PC-9 (cell line): ENCODE measurements at places on chromosomes 1 and 21. TPM values are rescaled to one million over a fixed set of nuclear protein-coding genes. Genes with fewer than 3 reads are reported as not detected.

FAM151A gene
- not detected in 2 replicates for total RNA-seq

- DNase-seq = no peak
These were observed 191.9 kb upstream of the LMO4 start for GRCh38 chr1:87136607-87137341.

GRCh38 chr1:5986018-5986417 lies 6.2 kb downstream of the NPHP4 start:
- no peak for DNase-seq

- DNase-seq = no peak
These were observed 54.2 kb downstream of the PDE4B start for GRCh38 chr1:65846866-65847265.

GRCh38 chr1:64492424-64492823 lies 22.5 kb downstream of the CACHD1 start:
- DNase-seq = no peak

- no peak for DNase-seq
These were observed 252.6 kb downstream of the RHOU start for GRCh38 chr1:228987736-228988506.

DNA sequence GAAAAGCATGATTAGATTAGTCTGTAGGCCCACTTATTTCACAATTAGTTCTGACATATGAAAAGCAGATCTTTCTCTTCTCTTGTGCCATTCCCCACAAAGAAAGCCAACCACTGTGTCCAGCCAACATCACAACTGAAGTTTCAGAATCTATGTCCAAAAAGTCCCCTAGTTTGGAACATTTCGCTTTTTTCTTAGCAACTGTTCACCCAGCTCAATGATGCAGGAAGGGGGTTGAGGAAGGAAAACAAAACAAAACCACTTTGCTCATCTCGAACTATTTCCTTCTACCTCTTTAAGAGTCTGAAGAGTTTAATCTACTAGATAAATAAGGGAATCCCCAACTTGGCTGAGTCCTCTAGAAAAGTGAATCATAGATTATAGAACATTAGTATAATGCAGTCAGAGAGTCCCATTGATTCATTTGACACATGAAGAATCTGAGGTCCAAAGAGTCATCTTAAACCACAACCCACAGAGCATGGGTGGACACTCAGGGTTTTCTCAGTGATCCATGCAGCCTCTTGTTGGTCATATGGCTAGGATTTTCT lies 159.3 kb upstream of the SGIP1 start:
- no peak for DNase-seq
